Effector CD8-positive, alpha-beta T cell (primary cell): ENCODE measurements at places on chromosomes 4 and X.

DNA sequence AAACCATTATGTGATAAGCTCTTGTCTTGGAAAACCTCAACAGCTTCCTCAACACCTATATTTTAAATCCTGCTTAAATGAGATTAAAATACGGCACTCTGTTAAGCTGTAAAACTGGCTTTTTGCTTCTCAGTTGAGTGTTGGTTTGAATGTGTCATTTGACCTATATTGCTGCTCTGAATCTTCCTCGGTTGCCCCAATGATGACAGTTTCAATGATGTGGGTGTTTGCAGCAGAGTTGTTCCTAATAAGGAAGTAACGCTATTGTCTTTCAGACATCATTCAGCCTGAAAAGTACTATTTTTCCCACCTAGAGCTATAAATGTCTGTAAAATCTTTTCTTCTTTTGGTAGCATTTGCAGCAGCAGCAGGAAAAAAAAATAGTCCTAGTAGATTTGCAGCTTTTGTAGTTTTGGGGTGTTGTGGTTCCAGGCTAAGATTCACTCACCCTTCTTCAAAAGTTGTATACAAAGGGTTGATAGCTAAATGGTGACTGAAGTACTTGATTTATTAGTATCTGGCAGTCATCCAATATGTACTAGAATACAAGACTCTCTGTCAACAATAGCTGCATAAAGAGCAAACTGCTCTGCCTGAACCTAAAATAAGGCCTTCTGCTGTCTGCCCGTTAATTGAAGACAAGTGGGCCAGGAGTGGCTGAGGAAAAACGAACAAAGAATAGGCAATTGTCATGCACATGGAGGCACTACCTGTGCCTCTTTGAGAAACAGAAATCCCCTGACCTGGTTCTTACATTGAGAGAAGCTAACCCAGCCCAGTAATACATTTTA lies 333.1 kb downstream of the IL1RAPL1 start:
- DNase-seq = no peak

DNA sequence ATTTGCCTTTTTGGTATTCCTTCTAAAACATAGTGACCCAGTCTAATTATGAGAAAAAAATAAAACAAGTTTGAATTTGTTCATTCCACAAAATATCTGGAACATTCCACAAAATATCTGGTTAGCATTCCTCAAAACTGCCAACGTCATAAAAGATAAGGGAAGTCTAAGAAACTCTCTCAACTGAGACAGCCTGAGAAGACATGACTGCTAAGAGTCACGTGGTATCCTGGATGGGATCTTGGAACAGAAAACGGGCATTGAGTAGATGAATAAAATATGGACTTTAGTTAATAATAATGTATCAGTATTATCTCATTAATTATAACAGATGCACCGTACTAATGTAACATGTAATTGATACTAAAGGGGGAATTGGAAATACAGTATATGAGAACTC lies 280.9 kb downstream of the ARAP2 start:
- DNase-seq = no peak

GRCh38 chr4:139972305-139972704 lies 181.7 kb downstream of the MAML3 start:
- DNase-seq = no peak

GRCh38 chrX:111040377-111041017 lies 55.5 kb upstream of the PAK3 start:
- no peak for DNase-seq

- no peak for DNase-seq
These were observed 66.0 kb upstream of the PLAC8 start for GRCh38 chr4:83180431-83180968.

DNA sequence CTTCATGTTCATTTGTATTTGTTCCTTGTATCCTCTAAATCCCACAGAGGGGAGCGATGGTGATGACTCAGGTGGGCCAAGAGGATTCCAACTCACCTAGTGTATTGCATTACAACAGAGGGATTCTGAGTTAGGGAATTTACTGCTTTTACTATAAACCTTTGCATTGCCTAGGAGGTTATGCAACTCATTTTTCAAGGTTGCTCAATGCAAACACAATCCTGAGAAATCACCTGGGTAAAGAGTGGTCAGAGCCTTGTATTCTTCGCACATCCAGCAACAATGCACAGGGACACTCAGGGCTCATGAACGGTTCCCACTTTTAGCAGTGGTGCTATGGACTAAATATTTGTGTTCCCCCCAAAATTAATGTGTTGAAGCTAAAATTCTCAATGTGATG lies 28.6 kb upstream of the LSM6 start:
- no peak for DNase-seq

- no peak for DNase-seq
These were observed 11.2 kb upstream of the CPXCR1 start for GRCh38 chrX:88735835-88736234.

DNA sequence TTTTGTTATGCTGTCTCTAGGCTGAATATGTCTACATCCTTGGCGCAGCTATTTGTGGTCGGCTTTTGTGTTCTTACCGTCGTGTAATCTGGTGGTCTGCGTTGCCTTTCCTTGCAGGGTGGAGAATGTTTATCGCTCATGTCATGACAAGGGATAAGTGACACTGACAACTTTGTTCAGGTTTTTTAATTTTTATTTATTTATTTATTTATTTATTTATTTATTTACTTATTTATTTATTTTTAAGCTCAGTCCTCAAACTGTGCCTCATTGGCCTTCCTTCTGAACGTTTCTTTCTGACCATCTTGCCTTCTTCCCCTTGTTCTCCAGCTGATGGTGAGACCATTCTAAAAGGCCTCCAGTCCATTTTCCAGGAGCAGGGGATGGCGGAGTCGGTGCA lies 26.4 kb downstream of the SMS start:
- no peak for DNase-seq

DNA sequence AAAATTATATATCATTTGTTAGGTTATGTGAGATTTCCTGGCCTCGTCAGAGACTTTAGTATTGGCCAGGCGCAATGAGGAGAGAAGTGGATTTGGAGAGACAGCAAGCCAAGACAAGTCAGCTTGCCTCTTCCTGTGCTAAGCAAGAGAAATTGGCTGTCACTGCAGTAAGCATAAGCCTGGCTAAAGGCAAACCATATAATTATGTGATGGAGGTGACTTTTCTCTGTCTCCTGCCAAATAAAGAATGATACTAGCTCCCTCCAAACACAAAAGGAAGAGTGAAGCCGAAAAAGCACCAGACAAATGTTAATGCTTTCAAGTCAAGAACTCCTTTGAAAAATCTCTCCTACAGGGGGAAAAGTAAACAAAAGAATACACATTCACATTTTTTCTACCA lies 2246.0 kb downstream of the ARAP2 start:
- DNase-seq = no peak

DNA sequence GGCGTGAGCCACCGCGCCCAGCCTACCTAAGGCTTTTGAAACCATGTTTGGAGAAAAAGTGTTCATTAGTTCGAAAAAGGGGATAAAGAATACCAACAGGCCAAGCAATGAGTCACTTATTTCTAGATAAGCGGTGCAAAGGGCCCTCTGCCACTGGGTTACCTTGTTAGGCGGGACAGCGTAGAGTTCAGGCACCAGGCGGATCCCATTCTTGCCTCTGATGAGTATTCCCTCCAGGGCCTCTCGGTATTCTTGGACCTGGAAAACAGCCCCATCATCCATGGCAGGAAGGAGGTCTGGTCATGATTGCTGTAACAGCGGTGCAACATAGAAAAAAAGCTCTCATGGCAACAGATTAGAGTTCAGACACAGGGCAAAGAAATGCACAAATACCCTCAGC lies 48.0 kb downstream of the PHKA2 start:
- DNase-seq = no peak

DNA sequence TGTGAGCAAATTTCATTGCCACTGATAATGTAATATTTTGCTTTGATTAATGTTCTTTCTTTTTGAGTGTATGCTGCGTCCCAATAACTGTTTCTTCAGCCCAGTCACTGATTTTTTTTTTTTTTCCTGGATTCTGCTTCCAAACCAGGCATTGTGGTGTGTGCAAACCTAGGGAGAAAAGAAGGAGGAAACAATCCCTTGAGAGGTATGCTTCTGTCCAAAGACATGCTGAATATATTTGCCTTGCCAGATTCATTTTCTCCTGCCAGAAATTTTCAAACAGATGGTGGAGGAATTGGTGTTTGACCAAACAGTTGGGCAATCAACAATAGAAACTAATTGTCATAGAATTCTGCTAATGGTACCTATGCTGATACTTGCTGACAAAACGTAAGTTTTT lies 753.6 kb downstream of the RPA4 start:
- no peak for DNase-seq

DNA sequence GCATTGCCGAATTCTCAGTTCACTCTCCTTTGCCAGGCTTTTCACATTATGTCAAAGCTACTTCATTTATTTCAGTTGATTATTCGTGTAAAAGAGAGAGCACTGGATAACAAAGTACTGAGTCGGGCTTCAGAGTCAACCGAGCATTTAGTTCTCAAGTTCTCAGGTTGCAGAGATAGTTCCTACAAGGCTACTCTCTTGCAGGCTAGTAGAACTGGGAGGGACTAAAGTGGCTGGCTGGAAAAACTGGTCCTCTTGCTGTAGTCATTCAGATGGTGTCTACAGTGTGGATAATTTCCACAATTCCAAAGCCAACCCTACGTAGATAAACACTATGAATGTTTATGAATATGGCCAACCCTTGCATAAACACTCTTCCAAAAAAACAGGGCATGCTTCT lies 4.6 kb upstream of the CCNG2 start:
- no peak for DNase-seq

GRCh38 chr4:26715636-26716242 lies 131.9 kb downstream of the TBC1D19 start:
- no peak for DNase-seq

GRCh38 chr4:151238477-151238876 lies 38.5 kb upstream of the PRSS48 start:
- no peak for DNase-seq

GRCh38 chr4:41913509-41913908 lies 21.7 kb upstream of the TMEM33 start:
- DNase-seq = no peak

DNA sequence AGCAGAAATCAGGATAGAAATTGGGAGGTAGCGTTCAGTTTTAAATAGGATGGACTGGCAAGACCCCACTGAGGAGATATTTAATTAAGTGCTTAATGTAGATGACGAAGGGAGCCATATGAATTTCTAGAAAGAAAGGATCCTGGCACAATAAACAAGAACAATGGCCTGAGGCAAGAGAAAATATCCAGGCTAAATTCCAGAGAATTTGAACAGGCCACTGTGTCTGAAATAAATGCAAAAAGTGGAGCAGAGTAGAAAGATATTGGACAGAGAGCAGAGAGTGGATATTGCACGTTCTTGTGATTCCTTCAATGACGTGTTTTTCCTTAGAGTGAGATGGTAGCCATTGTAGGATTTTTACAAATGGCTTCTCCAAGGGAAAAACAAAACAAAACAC lies 1504.8 kb downstream of the C4orf33 start:
- DNase-seq = no peak

DNA sequence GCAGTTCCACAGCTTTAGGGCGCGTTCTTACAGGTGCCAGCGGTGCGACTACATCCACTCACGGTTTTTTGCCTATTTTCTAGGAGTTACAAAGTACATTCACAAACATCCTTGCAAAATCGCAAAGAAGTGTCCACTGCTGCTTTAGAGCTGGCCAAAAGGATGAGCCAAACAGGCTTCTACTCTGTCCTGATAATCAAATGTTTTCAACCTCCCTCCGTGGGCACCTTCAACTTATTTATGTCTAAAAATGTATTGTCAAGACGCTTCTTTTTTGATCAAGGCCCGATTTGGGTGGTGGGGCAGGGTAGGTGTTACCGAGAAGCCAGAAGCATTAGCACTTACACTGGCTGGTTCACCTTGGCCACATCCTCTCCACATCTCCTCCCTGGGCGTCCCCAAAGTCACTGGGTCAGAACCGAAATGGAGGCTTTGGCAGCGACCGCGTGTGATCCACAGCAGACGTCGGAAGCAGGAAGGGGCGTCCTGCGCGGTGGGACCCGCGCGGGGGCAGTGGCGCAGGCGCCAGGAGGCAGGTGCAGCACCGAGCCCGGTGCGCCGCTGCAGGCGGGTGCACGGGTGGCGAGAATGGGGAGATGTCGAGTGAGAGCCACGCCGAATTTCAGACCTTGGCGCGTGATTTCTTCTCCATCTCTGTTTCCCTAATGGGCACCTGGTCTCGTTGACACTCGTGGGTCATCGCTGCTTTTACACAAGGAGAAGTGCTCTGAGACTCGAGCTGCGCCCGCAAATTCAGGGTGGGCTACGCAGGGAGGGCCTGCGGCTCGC lies 16.9 kb downstream of the NKX3-2 start:
- no peak for DNase-seq

DNA sequence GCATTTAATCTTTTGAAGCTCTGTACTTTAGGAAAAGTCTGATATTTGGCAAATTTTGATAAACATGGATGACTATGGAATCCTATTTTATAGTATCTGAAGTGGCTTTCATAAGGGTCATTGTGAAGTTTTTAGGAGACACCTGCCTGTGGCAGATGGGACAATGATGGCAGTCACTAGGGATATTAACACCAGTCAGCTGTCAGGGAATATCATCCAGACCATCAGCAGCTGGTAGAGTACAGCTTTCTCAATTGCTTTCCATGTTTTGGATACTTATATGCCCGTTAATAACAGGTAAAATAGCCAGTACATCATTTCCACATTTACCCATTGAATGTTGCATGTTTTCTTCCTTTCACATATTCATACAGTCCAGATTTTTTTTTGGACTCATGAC lies 39.1 kb downstream of the NPNT start:
- DNase-seq = no peak

DNA sequence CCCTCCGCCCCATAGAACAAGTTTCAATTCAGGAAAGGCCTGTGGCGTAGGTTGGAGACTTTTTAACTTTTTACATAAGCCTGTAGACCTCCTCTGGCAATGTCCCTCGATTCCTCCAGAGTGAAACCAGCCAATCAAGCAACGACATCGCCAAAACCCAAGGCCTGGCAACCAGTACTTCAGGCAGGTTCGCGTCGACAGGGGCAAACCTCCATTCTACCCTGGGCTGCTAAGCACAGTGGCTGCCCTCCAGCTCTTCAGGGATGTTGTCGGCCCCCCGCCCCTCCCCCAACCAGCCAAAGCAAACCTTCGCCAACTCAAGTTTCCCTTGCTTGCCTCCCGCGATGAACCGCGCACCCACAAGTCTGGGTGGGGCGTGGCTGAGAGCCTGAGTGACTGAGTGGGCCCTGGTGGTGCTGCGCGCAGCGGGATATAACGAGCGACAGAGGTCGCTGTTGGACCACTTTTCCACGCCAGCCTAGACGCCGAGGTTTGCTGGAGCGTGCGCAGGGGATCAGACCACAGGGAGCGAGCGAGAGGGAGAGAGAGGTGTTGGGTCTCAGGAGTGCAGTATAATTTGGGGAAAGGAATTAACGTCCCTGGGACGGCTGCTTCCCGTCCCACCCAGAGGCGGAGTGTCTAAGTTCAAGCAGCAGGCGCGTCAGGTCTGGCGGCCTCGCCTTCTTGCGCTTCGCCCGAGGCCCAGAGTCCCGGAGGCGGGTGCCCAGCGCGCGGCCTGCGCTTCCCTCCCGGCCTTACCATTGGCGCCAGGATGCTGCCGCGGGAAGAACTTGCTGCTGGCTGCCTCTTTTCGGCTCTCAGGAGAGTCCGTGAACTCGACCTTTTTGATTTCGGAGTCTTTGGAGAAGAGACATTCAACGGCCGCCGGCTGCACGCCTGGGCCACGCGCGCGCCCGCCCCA lies 9.0 kb upstream of the PITX2 start:
- DNase-seq = no peak
